ENCODE measurements at places on chromosomes 2 and 18.

GRCh38 chr2:238761868-238762267 lies 86.0 kb upstream of the TWIST2 start:
- DNase-seq = no peak

DNA sequence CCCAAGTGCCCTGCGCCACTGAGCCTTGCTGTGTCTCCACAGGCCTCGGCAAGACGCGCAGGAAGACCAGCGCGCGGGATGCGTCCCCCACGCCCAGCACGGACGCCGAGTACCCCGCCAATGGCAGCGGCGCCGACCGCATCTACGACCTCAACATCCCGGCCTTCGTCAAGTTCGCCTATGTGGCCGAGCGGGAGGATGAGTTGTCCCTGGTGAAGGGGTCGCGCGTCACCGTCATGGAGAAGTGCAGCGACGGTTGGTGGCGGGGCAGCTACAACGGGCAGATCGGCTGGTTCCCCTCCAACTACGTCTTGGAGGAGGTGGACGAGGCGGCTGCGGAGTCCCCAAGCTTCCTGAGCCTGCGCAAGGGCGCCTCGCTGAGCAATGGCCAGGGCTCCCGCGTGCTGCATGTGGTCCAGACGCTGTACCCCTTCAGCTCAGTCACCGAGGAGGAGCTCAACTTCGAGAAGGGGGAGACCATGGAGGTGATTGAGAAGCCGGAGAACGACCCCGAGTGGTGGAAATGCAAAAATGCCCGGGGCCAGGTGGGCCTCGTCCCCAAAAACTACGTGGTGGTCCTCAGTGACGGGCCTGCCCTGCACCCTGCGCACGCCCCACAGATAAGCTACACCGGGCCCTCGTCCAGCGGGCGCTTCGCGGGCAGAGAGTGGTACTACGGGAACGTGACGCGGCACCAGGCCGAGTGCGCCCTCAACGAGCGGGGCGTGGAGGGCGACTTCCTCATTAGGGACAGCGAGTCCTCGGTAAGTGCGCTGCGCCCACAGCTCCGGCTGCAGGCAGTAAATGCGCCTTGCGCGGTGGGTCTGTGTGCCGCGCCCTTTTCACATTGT lies 136.8 kb downstream of the NCK2 start:
- DNase-seq = no peak

- DNase-seq = no peak
Measured at GRCh38 chr2:191043438-191043837, 29.5 kb upstream of the STAT1 start.

- DNase-seq = no peak
Measured at GRCh38 chr18:24009651-24010333, 4.8 kb upstream of the TTC39C start.

DNA sequence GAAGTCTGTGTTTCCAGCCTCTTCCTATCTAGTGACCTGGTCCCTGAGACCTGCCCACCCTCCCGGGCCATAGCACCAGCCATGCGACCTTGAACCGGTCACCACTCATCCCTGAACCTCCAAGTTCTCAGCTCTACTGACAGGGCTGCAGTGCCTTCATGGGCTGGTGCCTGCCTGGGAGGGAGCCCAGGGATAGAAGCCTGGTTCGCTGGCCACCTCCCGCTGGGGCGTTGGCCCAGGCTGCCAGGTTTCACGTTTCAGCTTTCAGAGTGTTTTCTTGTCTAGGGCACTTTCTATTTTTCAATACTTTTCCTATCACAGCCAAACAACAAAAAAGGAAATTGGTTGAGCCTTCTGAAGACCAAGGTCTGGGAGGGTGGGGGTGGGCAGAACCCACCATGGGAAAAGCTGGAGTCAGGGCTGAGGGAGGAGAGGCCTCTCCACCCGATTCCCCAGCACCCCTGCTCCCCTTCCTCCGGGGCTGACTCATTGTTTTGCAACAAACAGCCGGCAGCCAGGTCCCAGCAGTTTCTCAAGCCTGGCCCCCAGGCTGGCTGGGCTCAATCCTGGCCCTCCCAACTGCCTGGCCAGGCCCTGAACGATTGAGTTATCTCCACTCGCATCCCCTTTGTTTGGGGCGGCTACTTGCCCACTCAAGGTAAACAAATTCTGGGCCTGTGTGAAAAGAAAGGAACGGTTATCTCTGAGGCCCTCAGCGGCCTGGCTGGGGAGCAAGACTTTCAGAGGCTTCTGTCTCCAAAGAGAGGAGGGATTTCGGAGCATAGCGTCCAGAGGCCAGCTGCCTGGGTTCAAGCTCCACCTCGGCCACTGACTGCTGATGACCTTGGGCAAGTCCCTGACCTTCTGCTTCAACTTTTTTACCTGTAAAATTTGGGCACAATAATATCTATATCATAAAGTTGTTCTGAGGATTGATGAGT lies 47.5 kb downstream of the ZFP36L2 start:
- DNase-seq = no peak

GRCh38 chr2:129400826-129401225 lies 578.6 kb upstream of the RAB6C start:
- no peak for DNase-seq

- DNase-seq = no peak
Measured at GRCh38 chr2:7358865-7359447, 441.7 kb downstream of the RNF144A start.

- DNase-seq = no peak
Measured at GRCh38 chr2:175973373-175973772, 28.7 kb downstream of the LNPK start.

GRCh38 chr2:161075701-161076100 lies 84.5 kb upstream of the TANK start:
- DNase-seq = no peak

DNA sequence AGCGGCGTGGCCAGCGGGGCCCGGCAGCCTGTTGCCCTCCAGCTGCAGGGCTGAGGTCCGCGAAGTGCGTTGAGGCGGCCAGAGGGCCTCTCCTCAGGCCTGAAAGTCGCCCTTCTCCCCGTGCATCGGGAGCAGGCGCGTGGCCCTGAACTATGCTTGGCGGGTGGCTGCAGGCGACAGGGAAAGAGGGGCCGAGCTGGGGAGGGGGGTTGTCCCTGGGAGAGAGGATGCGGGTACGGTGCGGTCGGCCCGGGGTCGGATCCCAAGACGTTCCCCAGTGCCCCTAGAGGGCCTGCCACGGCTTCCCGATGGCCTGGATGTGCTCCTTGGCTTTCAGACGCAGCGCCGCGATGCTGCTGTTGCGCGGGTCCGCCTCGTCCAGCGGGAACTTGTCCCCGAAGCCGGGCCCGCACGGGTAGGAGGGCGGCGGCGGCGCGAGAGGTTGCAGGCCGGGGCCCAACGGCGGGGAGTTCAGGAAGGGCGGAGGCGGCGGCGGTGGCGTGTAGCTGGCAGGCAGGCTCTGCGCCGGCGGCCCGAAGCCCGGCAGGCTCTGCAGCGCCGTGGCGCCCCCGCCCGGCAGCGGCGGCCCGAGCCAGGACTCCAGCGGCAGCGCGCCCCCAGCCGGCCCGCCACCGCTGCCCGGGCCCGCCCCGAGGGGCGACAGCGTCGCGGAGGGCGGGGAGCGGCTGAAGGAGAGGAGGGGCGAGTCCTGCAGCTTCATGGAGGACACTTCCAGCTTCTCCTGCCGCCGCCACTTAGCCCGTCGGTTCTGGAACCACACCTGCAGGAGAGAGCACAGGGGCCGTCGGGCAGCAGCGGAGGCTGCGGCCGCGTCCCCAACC lies 4.3 kb downstream of the RAX start:
- DNase-seq = peak; percentile 57

DNA sequence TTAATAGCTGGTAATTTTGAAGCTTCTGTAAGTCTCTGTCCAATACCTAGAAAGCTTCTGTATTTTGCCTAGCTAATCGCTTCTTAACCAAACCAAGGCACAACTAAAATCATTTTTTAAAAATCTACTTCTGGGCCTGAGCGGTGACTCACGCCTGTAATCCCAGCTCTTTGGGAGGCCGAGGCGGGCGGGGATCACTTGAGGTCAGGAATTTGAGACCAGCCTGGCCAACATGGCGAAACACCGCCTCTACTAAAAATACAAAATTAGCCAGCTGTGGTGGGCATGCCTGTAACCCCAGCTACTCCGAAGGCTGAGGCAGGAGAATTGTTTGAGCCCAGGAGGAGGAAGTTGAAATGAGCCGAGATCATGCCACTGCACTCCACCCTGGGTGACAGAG lies 148.6 kb upstream of the FIGN start:
- no peak for DNase-seq

DNA sequence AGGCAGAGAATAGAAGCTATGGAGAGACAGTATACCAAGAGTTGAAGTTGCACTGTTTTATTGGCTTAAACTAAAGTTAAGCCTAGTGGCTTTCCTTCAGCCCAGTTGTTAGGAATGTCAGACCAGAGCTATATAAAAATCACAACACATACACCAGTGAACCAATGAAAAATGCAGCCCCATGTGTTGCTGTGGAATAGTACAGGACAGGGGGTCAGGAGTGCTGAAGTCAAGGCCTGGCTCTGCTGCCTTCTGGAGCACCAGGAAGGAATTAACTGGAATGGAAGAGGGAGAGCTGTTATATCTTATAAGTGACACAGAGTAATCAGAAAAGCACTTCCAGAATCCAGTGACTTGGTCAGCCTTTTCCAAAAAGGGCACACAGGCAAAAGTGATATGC lies 58.9 kb downstream of the OSR1 start:
- no peak for DNase-seq

- peak; percentile 72 for DNase-seq
Measured at GRCh38 chr2:126657148-126657635, 1.2 kb downstream of the GYPC start.

GRCh38 chr2:166805753-166806152 lies 82.5 kb upstream of the XIRP2 start:
- no peak for DNase-seq

DNA sequence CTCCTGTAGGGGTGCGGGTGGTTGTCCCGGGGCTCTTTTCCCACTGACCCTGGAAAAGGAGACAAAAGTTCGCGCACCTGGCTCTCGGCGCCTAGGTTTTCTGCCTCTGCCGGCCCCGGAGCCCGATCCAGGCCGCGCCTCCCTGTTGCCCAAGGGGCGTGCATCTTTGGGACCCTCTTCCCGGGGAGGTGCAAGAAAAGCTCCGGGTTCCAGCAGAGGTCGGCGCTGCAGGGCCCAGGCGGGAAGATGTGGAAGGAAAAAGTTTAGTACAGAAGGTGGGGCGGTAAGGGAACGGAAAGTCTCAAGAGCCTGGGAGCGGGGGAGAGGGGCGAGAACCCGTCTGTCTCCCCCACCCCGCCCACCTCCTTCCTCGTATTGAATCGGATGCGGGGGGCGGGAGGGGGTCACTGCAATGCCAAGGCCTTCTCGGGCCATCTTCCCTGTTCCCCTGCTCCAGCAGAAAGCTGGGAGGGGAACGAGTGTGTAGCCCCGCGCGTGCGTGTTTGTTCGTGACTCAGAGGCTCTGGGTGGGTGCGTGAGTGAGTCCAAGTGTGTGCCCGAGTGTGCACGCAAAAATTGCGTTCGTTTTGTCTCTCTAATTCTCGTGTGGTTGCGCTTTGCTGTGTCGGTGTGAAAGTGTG lies 6.3 kb upstream of the EN1 start:
- no peak for DNase-seq

- no peak for DNase-seq
Measured at GRCh38 chr2:37842732-37843440, 82.2 kb upstream of the RMDN2 start.

DNA sequence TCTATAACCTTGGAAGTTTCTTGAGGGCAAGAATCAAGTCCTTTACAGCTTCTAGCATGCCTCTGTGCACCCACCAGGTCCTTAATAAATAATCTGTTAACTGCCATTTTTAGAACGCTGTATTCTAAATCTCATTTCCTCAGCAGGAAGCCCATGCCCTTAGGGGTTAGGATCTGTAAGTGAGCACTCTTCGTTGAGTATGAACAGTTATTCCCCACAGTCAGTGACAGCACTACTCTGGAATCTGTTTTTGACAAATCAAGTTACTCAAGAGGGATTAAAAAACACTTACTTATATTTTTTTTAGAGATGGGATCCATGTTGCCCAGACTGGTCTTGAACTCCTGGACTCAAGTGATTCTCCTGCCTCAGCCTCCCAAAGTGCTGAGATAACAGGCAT lies 14.6 kb downstream of the PAIP2B start:
- no peak for DNase-seq

- no peak for DNase-seq
Measured at GRCh38 chr2:239464166-239465016, 63.6 kb upstream of the HDAC4 start.

DNA sequence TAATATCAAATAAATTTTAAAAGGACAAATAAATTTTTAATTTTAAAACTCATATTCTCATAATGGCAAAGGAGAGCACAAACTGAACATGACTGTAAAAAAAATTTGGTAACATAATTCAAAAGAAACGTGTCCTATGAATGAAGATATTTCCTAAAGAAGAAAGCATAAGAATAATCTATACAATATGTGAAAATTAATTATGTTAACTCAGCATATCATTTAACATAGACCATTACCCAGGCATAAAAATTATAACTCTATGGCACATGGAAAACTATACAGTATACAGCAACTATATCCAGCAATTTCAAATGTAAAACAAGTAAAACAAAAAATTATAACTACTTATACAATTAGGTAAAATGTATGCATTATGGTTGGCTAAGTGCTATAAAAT lies 288.1 kb downstream of the SUCLG1 start:
- DNase-seq = no peak

DNA sequence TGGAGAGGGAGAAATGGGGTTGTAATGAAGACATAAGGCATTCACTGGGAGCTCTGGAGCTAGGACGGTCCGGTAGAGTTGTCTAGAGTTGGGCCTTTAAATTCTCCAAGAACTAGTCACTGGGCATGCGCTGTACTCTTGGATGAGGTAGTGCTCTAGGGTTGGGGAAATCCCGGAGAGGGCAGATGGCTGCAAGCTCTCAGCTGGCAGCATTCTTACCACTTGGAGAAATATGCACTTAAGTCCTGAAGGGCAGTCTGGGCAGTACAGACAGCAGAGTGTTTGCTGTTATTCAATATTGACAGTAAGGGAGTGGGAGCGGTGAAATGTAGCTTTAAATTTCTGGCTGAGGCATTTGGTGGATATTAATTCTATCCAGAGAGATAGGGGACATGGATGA lies 214.6 kb downstream of the RDH14 start:
- no peak for DNase-seq

GRCh38 chr2:212903413-212903812 lies 248.0 kb downstream of the IKZF2 start:
- DNase-seq = no peak

DNA sequence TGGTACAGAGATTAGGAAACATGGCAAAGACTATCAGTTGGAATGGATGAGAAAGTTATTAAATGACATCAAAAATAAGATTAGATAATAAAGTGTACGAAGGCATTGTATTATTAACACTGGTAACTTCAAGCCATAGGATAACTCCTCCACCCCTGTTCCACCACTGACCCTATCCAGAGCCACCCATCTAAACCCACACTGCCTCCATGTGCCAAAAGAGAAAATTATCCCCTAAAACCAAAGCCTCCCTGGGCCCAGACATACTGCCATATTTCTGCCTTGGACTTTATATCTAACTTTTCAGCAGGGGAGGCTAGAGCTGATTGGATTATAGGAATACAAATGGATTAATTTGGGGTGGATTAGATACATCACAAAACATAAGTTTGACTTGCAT lies 443.7 kb downstream of the BCL11A start:
- no peak for DNase-seq

- no peak for DNase-seq
Measured at GRCh38 chr2:42296226-42296625, 64.8 kb downstream of the COX7A2L start.

- no peak for DNase-seq
Measured at GRCh38 chr2:145221516-145221915, 701.6 kb upstream of the ZEB2 start.

- no peak for DNase-seq
Measured at GRCh38 chr2:27776097-27776496, 4.6 kb downstream of the MRPL33 start.

All from activated T-cell treated with anti-CD3 and anti-CD28 coated beads, Interleukin-2, amount 50 U/mL, for 24 hours (primary cell).